ENCODE measurements at places on chromosomes 7 and 10. TPM values are rescaled to one million over a fixed set of nuclear protein-coding genes. Genes with fewer than 3 reads are reported as not detected.

DNA sequence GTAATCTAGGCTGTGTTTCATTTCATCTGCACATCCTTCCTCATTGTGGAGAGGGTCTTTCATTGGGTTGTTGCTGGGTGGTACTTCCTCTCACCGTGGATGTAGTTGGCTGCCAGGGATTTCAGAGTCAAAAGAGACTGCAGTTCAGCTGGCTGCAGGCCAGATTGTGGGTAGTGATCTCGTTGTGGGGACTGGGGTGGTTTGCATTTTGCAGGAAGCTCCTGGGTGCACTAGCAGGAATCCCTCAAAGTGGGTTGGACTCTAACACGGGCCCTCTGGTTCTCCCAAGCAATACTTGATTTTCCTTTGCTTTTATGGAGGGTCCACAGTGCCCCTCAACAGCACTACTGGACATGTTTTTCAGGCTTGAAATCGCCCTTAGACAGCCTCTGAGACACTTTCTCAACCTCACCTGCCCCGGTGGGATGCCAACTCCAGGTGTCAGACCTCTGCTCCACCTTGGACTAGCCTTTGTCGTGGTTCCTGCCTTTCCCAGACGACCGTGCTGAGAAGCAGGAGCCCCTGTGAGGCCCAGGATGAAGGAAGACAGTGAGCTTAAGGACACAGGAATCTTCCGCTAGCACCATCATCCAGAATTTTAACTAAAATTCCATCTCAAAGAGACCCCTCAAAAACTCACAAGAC lies 23.9 kb upstream of the ZNF273 start:
- H3K36me3 ChIP-seq = no peaks in the 10 kb centered on the region
- no peak overlapping the region for H3K27ac ChIP-seq
- peaks cover 15% of the 10 kb centered on the region for H3K27me3 ChIP-seq
- peak; percentile 15 for DNase-seq
- no peak overlapping the region for H3K4me3 ChIP-seq

DNA sequence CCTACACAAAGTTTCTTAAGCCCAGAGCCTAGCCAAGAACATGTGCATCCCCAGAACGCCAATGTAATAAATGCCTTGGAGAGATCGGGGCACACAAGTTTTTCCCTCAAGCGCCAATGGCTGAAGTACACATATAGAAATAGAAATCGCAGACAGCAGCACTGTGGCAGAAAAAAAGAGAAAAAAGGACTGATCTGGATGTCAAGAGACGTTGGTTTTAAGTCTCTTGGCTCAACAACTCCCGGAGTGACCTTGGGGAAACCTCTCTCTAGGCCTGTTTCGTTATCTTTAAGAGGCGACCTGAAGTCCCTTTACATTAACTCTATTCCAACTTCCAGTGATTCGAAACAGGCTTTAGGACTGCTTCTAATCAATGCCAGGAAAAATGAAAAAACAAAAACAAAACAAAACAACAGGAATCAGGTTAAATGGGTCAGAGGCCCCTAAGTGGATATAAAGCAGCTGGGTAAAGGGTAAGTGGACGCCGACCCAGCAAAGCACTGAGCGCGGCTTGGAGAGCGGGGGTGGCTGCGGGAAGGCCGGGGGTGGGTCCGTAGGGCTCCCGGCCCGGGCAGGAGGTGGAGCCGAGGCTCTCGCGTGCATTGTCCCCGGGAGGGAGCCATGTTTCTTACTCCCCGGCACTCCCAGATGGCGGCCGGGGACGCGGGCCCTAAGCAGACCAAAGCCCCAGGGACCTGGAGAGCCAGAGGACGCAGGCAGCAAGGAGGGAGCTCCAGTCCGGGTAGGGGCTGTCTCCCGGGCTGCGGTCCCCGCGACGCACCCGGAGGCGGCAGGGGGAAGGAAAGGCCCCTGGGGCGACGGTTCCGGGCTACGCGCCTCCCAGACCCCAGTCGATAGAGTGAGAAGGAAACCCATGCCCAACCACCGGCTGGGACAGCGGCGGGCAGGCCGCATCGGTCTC lies 757 bp downstream of the EIF3A start:
- DNase-seq = peak; percentile 93
- H3K27me3 ChIP-seq = no peaks in the 10 kb centered on the region
- no peaks in the 10 kb centered on the region for H3K36me3 ChIP-seq
- peak overlapping the region; percentile 80 for H3K4me3 ChIP-seq
- H3K27ac ChIP-seq = peak overlapping the region; percentile 99
- peaks cover 17% of the 10 kb centered on the region for H3K4me1 ChIP-seq

DNA sequence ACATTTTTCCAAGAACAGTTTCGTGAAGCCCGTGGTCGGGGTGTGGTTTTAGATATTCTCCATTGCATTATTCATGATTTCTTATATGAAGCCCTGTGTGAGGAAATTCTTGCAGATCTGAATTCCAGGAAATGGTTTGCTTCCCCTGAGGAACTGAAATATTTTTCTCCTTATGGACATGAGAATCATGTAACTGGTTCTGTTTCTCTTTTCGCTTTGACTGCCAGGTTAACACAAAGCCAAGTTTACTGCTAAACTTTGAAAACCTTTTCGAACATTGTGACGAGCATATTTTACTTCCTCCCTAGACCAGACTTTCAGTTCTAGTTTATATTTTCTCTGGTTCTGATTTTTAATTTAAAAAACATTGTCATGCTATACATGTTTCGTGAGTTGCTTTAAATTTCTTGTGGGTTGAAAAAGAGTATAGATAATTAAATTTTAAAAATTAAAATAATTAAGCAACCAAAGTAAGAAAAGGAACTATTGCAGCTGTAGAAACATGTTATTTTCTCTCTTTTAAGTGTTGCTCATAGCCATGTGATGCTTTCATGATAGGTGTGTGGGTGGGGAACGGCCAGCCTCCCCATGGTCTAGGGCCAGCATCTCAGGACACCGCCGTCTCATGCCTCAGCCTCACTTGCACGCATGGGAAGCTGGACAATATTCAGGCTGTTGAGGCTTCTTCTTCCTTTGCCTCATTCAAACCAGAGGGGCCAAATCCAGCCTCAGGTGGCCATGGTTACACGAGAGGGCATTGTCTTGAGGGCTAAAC lies 97.1 kb downstream of the CREB5 start:
- no peaks in the 10 kb centered on the region for H3K4me1 ChIP-seq
- H3K27me3 ChIP-seq = no peaks in the 10 kb centered on the region
- no peak overlapping the region for H3K27ac ChIP-seq

- DNase-seq = no peak
- no peak overlapping the region for H3K4me3 ChIP-seq
- no peaks in the 10 kb centered on the region for H3K4me1 ChIP-seq
These were observed 553.6 kb downstream of the TCERG1L start for GRCh38 chr10:130757821-130758489.

The KIAA1217 gene
- 112 TPM for total RNA-seq

The CALCR gene
- total RNA-seq = not detected

All from stomach (tissue), 19 donors.